Activated T-helper 1 cell treated with anti-CD3 and anti-CD28 coated beads, Interleukin-2, amount 50 U/mL, for 16 hours (primary cell): ENCODE measurements at places on chromosomes 16 and 17.

- DNase-seq = no peak
Observed at GRCh38 chr17:46916623-46917022, 6.3 kb upstream of the GOSR2 start.

- no peak for DNase-seq
Observed at GRCh38 chr16:50293994-50294855, 27.9 kb downstream of the ADCY7 start.

DNA sequence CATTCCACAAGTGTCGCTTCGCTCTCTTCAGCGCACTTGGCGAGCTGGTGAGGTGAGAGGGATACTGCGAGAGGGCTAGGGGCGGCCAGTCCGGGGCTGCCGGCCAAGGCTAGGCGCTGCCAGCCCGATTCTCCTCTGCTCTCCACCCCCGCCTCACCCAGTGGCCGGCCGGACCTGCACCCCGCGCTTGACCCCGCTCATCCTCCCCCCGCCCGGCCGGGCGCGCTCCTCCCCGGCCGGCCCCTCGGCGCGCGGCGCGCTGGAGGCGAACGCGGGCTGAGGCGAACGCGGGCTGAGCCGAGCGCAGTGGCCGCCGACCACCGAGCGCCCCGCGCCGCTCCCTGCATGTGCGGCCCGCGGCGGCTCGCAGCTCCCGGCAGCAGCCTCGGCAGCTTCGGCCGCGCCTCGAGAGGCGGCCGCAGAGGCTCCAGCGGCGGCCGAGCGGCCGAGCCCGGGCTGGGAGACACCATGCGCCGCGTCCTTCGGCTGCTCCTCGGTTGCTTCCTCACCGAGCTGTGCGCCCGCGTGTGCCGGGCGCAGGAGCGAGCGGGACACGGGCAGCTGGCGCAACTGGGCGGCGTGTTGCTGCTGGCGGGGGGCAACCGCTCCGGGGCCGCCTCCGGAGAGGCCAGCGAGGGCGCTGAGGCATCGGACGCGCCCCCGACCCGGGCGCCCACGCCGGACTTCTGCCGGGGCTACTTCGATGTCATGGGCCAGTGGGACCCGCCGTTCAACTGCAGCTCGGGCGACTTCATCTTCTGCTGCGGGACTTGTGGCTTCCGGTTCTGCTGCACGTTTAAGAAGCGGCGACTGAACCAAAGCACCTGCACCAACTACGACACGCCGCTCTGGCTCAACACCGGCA is at the start of gene SHISA9:
TSS of gene SHISA9 (plus strand) at position 2 of the 865 bp plus-strand sequence.
- no peak for DNase-seq

- no peak for DNase-seq
Observed at GRCh38 chr16:57000271-57001025, 11.1 kb downstream of the NLRC5 start.

GRCh38 chr17:20074001-20074400 is 64.8 kb downstream of the SPECC1 start:
- DNase-seq = no peak

GRCh38 chr16:57051696-57052228 is 40.6 kb upstream of the CPNE2 start:
- no peak for DNase-seq

- peak; percentile 26 for DNase-seq
Observed at GRCh38 chr17:78484271-78485246, 92.6 kb downstream of the DNAH17 start.

- DNase-seq = no peak
Observed at GRCh38 chr16:52546291-52547003, 496 bp downstream of the TOX3 start.

- DNase-seq = no peak
Observed at GRCh38 chr17:35377068-35377467, 3.6 kb upstream of the SLFN11 start.

DNA sequence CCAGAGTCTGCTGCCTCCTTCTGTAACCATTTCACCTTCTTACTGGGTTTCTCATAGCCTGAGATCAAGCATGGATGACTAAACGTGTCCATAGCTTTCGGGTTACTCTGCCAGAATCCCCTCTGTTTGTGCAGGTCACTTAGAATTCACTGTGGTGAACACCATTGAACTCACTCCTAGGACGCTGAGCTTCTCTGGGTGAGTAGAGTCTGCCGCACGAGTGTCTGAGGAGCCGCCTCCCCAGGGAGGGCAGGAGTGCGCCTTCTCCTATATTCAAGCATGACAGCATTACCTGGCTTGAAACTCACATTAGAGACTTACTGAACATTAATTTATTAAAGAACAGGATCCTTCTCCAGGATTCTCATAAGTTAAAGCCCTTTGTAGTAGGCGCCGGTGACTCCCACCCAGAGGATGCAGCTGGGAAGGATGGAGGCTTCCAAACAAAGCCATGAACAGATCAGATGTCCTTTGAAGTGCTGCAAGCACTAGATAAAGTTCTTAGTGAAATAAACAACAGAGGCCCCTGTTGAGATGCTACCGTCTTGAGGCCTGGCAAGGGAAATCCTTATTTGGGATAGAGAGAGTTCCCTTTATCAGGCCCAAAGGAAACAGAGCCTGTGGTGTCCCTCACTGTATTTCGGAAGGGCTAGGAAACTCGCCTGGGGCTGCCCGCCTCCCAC is 144.6 kb upstream of the PLCG2 start:
- DNase-seq = no peak

DNA sequence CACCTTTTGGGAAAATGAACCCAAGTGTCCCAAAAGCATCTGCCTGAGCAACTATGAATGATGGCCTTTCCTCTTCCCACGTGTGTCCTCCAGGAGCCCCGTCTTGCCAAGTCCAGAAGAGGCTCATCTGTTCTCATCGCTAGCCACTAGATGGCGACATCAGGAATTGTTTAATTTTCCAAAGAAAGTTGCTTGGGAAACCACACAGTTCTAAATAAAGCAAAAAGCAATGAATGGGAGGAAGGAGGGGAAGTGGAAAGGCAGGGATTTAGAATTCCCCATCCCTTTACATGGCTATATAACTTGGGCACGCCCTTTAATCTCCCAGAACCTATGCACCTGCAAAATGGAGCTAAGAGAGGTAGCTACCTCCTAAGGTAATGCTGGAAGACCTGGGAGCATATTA is 9.0 kb upstream of the CDH5 start:
- no peak for DNase-seq

GRCh38 chr17:41360296-41360995 is 9.2 kb downstream of the KRT33B start:
- DNase-seq = no peak

GRCh38 chr17:82973456-82974135 is 105.8 kb upstream of the METRNL start:
- DNase-seq = no peak

DNA sequence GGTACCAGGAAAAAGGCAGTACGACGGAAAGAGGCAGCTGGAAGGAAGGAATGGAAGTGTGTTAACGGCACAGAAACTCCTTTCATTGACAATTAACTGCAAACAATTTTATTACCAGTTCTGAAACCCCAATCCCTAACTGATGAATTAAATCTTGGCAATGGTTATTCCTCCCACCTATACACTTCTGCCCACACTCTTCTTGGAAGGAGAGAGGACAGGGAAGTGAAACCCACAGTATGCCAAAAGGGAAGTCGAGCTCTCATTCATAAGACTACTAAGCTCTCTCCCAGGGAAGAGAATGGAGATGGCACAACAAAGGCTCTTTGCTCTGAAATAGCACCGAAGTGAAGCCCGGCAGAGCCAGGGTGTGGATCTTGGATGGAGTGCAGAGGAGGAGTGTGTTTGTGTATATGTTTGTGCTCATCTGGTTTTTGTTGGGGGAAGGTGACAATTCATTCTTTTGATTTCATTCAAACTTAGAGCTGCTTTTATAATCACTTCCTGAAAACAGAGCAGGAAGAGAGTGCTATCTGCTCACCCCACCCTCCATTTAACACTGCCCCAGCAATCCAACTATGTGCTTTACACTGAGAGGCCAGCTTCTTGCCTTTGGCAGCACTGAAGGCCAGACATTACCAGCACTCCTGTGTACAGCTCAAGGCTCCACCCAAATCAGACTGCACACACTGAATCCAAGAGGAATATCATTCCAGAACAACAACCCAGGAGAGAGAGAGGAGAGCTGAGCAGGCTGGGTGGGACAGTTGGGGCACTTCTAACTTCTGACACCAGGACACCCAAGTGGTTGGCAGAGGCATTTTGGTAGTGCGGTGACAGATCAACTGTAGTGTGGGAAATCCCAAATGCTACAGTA is 68.7 kb downstream of the HIC1 start:
- DNase-seq = no peak

DNA sequence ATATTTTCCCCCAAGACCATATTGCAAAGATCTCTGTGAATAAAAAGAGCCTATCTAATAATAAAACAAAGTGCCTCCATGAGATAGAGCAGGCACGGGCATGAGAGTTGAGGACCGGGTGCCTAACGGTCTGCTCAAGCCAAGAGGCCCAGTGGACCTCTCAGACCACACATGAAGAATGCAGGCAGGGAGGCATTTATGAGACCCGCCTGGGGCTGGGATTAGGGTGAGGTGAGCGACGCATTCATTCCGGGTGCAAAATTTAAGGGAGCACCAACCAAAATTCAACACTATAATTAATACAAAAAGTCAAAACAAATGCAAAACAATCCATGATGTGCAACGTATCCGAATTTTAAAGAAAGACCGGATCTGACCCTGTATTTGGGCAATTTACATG is 108.5 kb downstream of the MAF start:
- DNase-seq = no peak

GRCh38 chr16:53673189-53673588 is 30.5 kb downstream of the RPGRIP1L start:
- DNase-seq = no peak

- DNase-seq = no peak
Observed at GRCh38 chr17:18259621-18260331, 686 bp upstream of the MIEF2 start.

- DNase-seq = no peak
Observed at GRCh38 chr17:3037259-3037658, 26.1 kb downstream of the OR1D5 start.

GRCh38 chr17:48760411-48760810 is 31.9 kb upstream of the HOXB13 start:
- no peak for DNase-seq

- DNase-seq = no peak
Observed at GRCh38 chr17:9677411-9677810, 32.1 kb downstream of the USP43 start.

- no peak for DNase-seq
Observed at GRCh38 chr16:2953706-2954627, 10.1 kb upstream of the KREMEN2 start.

GRCh38 chr17:73952082-73952479 is 251.4 kb upstream of the RPL38 start:
- no peak for DNase-seq

GRCh38 chr16:25219070-25219737 is 2.5 kb downstream of the AQP8 start:
- DNase-seq = no peak

DNA sequence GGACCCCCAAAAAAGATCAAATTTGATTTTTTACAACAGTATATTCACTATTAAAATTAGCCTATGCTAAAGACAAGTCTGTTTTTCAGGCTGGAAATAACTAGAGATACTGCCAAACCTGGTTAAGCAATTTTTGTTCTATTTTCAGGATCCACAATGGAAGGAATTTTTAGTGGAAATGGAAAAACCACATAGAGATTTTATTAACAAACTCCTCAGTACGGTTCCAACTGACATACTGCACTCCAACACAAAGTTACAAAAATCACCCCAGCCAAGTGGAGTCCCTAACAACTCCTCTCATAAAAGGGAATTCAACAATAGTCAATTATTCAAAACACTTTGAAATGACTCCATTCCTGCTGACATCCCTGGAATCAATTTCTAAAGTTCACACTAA is 101.6 kb upstream of the TOB1 start:
- DNase-seq = no peak

GRCh38 chr17:16929757-16930520 is 42.0 kb downstream of the TNFRSF13B start:
- DNase-seq = no peak

- no peak for DNase-seq
Observed at GRCh38 chr16:17635183-17635582, 164.4 kb upstream of the XYLT1 start.

- DNase-seq = no peak
Observed at GRCh38 chr16:31712064-31712540, 161.5 kb upstream of the ZNF267 start.

GRCh38 chr16:70689035-70689969 is 3.4 kb upstream of the MTSS2 start:
- no peak for DNase-seq

DNA sequence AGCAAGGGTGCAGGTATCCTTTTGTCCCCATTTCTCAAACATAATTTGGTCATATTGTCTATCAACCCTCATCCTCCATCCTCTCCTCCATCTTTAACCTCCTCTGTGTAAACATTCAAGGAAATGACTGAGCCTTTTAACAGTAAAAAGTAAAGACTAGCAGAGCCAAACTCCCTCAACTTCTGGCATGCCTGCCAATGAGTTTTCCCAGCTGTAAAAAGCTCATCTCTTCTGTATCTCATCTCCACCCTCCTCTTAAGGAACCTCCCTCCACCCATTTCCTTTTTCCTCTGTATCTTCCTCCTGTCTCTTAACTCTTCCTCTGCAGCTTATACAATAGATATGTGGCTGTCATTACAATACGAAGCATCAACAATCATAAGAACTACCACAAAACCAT is 76.9 kb upstream of the PSMD7 start:
- DNase-seq = no peak

DNA sequence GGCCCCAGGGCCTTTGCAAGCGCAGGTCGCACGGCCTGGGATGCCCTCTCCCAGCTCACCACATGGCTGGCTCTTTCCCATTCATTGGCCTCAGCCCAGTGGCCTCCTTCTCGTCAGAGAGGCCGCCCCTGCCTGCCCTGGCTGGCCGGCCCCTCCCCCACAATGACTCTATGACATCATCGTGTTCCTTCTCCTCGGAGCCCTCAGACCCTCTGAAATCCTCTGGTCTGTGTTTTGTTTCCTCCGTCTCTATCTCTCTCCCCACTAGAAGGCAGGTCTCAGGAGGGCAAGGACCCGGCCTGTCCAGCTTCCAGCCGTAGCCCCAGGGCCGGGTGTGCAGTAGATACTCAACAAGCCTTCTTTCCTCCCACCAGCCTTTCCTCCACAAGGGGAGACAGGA is 164.8 kb upstream of the FOXF1 start:
- DNase-seq = no peak

GRCh38 chr17:77330602-77331081 is 189.9 kb downstream of the SEC14L1 start:
- no peak for DNase-seq

GRCh38 chr16:72657791-72658190 is 390.1 kb downstream of the ZFHX3 start:
- no peak for DNase-seq

DNA sequence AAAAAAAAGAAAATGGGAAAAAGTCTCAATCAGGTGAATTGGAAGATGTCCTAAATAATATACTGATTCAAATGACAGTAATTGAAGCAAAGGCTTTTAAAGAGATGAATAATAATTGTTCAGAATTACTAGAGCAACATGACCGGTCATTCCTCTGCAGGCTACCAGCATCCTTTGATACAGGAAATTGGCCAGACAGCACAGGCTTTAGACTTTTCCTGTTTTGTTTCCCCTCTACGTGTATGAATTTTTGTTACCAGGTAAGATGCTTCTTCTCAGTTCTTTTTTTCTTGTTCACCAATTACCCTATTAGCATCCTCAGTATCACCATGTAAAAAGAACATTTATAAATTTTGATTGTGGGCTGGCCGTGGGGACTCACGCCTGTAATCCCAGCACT is 77.5 kb downstream of the RPGRIP1L start:
- DNase-seq = no peak
